ENCODE measurements at places on chromosomes 3 and 15.

GRCh38 chr15:100713163-100713867 is 110.9 kb downstream of the ASB7 start:
- DNase-seq, result peak; percentile 86

GRCh38 chr3:66073464-66074141 is 34.9 kb upstream of the MAGI1 start:
- no peak for DNase-seq

DNA sequence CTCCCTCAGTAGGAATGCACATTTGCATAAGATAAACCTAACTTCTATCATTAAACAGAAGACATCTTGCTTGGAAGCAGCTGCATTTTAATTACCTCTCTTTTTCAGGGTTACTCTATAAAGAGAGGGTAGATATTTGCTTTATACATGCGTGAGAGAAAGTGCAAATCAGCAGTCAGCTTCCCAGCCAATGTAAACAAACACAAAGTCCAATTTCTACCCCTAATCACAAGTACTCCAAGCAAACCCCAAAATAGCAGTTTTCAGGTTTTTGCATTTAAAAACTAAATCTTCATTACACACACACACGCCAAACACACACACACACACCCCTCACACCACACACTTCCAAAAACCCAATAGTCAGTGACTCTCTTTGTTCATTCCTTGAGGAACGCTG is 303.9 kb upstream of the ALCAM start:
- no peak for DNase-seq

- peak; percentile 96 for DNase-seq
Measured at GRCh38 chr3:29186131-29186599, 94.7 kb upstream of the RBMS3 start.

DNA sequence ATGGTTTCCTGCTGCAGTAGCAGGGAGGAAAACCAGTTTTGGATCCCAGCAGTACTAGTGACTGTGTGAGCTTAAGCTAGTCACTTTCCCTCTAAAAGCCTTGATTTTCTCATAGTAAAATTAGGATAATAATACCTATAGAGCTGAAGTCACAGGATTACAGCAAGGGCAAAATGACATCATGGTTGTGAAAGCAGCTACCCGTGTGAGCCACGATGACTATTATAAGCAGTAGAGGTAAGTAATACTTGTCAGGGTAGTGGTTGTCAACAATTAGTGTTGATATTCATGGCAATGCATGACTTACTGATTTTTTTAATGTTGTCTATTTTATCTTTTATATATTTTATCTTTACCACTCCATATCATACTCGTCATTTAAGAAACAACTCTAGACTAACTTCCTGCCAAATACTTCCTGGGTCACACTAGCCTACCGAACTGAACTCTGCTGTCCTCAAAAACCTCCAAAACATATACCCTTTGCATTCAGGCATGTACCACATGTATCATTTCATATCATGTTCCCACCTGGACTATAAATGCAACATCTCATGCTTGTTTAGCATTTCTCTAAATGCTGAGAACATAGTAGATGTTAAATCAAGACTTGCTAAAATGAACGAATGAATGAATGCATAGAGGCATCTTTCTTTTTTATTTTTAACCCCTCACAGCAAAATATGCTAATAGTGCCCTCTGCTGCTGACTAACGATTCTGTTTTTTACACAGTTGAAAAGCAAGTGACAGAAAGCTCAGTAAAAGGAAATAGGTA is 172.6 kb downstream of the P3H2 start:
- no peak for DNase-seq

- DNase-seq, result peak; percentile 82
Measured at GRCh38 chr3:188950832-188951489, 220.8 kb upstream of the TPRG1 start.

DNA sequence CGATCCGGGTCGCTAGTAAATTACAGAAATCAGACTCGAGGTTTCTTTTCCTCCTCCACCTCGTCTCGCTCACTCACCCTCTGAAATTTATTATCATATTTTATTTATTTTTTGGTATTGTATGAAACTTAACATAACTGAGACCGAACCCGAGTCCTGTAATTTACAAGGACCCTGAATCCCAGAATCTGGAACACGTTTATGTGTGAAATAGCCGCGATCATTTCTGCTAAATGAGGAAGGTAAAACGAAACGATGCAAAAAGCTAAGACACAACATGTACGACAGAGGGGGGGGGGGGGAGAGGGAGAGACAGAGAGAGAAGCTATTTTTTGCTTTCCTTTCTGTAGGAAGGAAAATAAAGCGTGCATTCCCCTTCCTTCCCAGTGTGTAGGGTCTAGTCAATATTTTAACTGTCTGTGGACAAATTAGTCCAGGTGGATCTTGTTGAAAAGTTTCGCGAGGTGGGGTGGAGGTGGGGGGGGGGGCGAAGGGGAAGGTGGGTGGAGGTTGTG is 1.6 kb downstream of the BBX start:
- DNase-seq, result peak; percentile 20

GRCh38 chr3:162139841-162140240 is 643.2 kb downstream of the OTOL1 start:
- no peak for DNase-seq

DNA sequence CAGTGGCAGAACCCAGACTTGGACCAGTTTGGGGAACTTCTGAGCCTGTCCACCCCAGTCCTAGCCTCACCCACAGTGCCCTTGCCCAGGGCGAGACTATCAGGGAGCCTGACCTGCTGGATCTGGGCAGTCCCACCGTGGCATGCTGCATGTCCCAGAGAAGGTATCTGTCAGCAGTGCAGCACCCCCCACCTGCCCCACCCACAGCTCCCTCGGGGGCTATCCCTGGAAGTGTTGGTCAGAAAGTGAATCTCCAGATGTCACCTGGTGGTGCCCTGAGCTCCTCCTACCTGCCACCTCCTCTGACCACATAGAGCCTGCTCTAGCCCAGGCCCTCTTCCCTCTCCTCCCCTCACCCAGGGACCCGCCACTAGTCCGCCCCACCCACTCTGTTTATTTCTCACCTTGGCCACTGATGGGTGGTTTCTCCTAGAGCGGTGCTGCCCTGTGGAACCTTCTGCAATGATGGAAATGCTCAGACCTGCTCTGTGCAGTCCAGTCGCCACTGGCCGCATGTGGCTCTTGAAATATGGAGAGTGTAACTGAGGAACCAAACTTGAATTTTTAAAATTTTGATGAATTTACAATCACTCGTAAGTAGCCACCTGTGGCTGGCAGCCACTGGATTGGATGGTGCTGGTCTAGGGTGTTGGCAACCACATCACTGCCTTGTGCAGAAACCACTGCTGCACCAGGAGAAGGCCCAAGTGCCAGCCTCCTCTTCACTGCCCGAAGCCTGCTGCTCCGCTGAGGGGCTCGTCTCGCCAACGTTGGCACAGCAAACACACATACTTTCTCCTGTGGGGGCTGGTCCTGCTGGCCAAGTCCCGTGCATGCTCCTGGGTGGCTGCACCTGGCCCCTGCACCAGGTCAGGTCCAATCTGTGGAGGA is 13.1 kb downstream of the HDAC11 start:
- no peak for DNase-seq

GRCh38 chr3:189641776-189642175 is 10.6 kb downstream of the TP63 start:
- DNase-seq, result no peak

Measured in HS-27A (cell line).